Stimulated activated CD8-positive, alpha-beta memory T cell treated with anti-CD3 and anti-CD28 coated beads, Interleukin-15, amount 100 ng/mL, for 4 hours (primary cell): ENCODE measurements at places on chromosomes 12 and 14.

DNA sequence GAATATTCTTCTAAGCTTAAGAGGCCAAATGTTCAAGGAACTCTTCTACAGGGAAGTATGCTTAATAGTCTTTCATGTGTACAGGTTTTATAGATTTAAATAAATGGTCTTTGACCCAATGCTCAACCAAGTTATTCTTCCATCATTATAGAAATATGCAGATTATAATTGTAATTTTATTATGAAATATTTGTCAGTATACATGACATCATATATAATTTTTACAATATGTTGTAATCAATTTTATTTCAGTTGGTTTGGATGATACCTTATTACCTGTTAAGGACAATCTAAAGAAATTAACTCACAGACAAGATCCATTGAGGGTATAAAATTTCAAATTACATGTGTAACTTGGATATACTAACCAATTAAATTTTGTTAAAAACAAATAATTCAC is 1278.3 kb downstream of the SLC16A7 start:
- no peak for DNase-seq

DNA sequence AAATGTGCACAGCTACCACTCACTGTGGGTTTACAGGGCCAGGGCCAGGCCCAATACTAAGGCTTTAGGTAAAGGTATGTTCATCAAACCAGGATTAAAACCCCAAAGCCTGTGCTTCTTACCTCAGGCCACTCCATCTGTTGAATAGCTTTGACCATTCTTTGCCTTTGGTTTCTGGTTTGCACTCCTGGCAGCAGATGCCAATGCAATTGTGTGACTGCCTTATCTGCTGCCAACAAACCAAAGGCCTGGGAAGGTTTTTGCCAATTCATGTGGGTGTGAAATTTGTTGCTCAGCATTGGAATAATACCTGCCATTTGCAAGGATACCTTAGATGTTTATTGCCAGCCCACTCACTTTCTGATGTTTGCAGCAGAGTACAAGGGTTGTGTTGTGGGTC is 221.6 kb downstream of the C12orf75 start:
- no peak for DNase-seq

DNA sequence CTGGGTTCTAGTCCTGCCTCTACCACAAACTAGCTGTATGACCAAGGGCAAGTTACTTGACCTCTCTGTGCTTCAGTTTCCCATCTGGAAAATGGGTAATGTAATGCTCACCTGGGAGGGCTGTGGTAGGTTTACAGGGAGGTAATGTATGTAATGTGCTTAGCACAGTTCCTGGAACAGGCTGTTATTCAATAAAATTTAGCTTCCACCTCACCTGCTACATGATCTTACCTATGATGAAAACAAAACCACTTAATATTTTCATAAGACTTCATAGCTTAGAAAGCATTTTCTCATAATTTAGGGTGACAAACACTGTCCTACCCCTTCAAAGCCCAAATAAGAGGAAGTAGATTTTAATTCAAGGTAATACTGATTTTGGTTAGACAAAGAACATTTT is 530.6 kb downstream of the FUT8 start:
- no peak for DNase-seq

- DNase-seq: no peak
Observed at GRCh38 chr12:3049611-3050249, 27.4 kb upstream of the TSPAN9 start.

DNA sequence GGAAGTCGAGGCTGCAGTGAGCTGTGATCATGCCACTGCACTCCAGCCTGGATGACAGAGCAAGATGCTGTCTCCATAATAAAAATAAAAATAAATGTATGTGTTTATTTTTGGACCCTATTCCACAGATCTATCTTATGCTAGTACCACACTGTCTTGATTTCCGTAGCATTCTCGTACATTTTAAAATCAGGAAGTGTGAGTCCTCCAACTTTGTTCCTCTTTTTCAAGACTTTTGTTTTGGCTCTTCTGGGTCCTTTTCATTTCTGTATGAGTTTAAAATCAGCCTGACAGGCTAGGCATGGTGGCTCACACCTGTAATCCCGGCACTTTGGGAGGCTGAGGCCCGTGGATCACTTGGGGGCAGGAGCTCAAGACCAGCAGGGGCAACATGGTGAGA is 25.8 kb downstream of the DAO start:
- DNase-seq: no peak

DNA sequence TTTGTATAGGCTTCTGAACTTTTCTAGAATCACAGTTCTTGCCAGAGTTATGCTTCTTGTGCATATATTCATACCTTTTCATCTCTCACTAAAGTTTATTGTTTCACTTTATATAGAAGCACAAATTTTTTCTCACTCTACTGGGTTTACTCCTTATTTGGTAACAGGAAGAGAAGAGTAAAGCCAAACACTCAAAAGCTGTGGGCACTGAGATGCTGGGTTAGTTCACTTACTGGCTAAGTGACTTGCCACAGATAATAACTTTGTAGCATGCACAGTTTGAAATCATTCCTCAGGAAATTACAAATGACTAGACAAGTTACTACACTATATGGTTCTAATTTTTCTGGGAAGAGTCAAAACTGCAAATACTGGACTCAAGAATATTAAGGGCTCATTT is 7.8 kb downstream of the HIGD1C start:
- no peak for DNase-seq

DNA sequence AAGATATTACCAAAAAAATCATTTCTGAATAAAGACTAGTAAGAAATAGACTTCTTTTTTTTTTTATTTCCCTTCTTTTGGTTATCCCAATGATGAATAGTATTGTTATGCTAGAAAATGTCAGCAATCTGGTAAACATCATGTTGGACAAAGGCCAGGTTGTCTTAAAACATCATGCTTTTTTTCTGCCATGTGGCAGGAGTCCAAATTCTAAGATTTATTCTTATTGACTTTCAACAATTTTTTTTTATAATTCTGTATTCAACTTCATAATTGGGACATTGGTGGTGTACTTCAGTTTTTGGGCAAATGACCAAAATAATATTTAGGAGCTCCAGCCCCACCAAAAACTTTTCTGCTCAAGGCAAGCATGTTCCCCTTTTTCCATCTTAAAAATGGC is 10.5 kb downstream of the DCN start:
- no peak for DNase-seq

- no peak for DNase-seq
Observed at GRCh38 chr12:111112311-111113098, 192.1 kb upstream of the MYL2 start.

DNA sequence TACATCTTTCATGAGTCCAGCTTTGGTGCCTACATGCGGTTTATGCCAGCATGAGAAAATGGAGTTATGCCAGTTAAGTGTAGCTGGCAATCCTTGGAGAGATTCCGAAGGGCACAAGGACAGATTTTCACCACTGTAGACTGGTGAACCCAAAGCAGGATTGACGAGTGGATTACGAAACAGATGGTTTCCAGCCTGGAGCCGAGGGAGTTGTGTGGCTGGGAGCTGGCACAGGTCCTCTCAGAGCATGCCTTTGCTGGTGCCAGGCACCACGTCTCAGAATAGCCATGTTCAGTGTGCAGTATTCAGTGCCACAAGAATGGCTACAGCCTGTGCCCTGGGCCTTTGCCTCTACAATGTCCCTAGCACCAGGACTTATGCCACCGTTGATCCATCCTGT is 13.2 kb downstream of the KCNH3 start:
- no peak for DNase-seq

GRCh38 chr12:94147387-94147990 is 888 bp upstream of the PLXNC1 start:
- DNase-seq: no peak
